Activated naive CD4-positive, alpha-beta T cell treated with anti-CD3 and anti-CD28 coated beads, Interleukin-2, amount 10 ng/mL, durations not matched to agents 7 days and 5 days (primary cell): ENCODE measurements at places on chromosomes 12 and 14.

DNA sequence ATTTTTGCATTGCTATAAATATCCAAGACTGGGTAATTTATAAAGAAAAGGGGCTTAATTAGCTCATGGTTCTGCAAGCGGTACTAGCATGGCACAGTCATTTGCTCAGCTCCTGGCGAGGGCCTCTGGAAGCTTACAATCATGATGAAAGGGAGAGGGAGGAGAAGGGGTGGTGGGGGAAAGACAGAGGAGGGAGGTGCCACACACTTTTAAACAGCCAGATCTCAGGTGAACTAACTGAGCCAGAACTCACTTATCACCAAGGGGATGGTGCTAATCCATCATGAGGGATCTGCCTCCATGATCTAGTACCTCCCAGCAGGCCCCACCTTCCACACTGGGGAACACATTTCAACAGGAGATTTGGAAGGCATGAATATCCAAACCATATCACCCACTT lies 476.3 kb downstream of the PCNX1 start:
- no peak for DNase-seq

DNA sequence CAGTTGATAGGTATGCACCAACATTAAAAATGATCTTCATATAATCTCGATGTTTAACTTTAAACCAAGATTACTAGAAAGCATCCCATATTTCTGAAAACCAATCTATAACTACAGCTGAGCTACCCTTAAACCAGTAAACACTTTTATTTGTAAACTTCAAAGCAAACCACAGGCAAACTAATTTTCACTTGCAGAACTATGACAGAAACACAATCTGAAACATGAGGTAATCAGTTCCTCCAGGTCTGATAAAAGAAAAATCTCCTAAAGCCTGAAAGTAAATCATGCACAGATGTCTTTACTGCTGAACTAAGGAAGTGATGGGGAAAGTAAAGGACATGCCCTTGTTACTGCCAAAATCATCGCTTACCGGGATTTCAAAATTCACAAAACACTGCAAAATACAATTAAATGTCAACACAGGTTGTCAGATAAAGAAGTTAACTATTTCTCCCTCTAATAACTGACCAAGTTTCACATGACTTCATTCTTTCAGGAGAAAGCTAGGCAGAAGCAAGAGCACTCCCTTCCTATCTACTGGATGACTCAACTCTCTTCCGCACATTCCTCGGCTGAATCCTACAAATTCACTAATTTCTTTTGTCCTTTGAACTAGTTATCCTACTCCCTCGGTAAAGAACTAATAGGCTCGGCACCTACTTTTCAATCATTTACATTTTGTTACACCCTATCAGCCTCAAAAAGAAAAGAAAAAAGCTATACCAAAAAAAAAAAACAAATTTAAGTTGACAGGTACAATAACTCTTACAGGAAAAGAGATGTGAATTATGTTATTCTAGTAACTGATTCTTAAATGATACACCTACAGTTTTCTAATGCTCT lies 1.4 kb downstream of the EEA1 start:
- DNase-seq = no peak

DNA sequence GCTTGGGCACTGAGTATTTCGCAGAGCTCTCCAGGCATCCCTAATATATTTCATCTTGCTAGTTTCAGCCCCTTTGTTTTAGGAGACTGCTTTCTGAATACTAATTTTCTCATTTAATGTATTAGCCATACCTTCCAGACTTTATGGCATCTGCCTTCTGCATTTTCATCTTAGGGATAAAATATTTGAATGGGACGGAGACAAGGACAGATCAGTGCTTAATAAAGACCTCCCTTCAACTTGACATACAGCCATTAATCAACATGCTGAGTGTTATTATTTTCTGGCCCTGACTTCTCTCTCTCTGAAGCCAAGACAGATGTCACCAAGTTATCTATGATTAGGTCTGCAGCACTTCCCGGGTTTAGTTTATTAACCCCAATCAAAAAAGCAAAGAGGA lies 42.4 kb downstream of the CACNA2D4 start:
- DNase-seq = no peak

DNA sequence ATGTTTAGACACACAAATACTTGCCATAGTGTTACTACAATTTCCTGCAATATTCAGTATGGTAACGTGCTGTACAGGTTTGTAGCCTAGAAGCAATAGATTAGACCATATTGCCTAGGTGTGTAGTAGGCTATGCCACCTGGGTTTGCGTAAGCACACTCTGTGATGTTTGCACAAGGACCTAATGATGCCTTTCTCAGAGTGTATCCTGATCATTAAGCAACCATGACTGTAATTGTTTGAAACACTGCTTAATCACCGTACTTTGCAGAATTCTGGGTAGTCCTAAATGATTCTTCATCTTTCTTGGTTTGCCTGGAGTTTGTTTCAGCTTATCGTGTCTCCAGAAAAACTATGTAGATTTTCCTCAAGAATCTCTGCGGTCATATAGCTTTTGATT lies 11.2 kb upstream of the TCP11L2 start:
- no peak for DNase-seq

- DNase-seq = no peak
These were observed 64.2 kb upstream of the IFNG-AS1 start for GRCh38 chr12:67925077-67925476.
